ENCODE measurements at places on chromosomes 1 and 21.
A peak's percentile ranks its signal among the peaks of the same experiment; 100 is the strongest.

- no peak for DNase-seq
These were observed 306.7 kb downstream of the DSCAM start for GRCh38 chr21:40540216-40540615.

DNA sequence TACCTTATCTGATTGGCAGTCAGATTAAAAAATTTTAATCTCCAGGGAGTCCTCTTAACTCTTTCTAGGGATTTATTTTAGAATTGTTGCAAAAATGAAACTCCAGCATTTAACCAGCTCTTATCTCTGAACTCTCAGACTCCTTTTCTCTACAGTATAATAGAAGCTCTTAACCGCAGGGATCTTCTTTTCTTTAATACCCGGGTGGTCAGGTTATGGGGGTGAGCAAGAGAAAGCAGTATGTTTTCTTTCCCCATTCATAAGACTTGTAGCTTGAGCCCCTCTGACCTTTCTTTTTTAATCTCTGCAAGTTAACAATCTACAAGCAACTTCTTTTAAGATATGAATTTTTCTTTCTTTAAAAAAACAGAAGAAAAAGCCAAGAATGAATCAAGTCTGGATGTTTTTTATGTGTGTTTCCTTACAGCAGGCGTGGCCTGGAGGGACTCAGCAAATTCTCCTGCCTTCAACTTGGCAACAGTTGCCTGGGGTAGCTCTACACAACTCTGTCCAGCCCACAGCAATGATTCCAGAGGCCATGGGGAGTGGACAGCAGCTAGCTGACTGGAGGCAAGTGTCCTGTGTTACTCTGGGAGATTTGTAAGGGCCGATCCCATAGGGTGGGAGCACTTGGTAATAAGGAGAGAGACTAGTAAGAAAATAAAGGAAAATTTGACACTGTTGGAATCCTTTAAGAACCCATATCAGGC lies 13.4 kb upstream of the OLFML3 start:
- no peak for DNase-seq

DNA sequence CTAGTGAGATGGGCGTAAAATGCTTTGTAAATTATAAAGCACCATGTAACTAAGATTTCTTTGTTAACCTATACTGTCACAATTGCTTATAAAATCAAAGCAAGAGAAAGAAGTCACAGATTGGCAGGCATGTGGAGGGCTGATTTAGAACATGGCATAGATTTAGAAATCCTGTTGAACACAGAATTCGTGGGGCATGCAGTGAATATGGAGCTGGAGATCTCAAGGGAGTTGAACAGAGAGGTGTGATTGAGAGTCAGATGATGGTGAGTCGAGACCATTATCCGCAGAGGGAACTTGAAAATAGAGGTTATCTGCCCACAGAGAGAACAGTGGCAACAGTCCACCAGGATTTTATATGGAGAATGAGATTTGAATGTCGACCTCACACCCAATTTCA lies 27.6 kb downstream of the PBX1 start:
- DNase-seq, result no peak

DNA sequence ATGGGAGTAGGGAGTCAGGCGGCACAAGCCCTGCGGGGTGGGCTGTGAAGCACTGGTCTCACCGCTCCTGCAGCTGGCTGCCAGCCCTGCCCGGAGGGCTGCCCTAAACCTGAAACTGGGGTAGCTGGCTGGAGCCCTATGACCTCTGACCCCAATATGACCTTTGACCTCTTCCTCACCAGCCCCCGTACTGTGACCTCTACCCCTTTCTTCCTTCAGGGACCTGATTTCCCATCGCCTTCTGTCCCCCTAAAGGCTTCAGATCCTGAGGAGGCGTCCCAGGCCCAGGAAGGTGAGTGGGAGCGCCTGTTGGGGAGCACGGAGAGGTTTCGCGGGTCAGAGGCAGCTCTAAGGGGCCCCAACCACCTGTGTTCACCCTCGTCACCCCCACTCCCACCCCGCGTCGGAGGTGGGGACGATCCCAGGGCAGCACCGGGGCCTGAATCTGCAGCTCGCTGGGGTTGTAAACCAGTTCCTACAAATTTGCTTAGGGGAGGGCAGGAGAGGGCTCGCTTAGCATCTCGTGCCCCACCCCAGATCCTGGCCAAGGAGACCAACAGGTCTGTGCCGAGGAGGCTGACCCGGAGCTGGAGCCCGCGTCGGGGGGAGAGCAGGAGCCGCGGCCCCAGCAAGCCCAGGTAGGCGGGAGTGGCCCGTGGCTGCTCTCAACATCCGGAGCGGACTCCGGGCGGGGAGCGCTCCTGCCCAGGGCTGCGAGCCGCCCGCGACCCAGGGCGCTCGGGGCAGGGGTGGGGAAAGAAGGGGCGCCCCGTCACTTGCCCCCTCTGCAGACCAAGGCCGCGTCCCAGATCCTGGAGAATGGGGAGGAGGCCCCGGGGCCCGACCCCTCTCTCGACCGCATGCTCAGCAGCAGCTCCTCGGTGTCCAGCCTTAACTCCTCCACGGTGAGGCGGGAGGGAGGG lies 7.3 kb downstream of the SYTL1 start:
- DNase-seq, result no peak

DNA sequence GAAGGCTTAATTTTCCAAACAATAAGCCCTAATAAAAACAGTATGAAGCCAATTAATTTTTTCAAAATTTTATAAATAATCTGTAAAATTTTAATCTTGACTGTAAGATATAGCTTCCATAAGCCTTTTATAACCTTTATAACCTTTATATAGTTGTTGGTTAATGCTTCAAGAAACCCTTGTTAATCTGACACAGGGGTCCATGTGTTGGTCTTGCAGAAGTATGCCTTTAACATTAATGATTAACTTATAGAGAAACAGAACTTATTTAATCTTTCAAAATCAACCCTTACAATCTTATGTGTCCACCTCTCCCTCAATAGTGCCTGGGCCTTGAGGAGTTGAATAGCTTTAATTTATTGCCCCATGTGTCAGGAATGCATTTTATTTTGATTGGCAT lies 23.2 kb upstream of the HAO2 start:
- no peak for DNase-seq

GRCh38 chr1:204514828-204515227 lies 1.4 kb upstream of the MDM4 start:
- DNase-seq, result no peak

DNA sequence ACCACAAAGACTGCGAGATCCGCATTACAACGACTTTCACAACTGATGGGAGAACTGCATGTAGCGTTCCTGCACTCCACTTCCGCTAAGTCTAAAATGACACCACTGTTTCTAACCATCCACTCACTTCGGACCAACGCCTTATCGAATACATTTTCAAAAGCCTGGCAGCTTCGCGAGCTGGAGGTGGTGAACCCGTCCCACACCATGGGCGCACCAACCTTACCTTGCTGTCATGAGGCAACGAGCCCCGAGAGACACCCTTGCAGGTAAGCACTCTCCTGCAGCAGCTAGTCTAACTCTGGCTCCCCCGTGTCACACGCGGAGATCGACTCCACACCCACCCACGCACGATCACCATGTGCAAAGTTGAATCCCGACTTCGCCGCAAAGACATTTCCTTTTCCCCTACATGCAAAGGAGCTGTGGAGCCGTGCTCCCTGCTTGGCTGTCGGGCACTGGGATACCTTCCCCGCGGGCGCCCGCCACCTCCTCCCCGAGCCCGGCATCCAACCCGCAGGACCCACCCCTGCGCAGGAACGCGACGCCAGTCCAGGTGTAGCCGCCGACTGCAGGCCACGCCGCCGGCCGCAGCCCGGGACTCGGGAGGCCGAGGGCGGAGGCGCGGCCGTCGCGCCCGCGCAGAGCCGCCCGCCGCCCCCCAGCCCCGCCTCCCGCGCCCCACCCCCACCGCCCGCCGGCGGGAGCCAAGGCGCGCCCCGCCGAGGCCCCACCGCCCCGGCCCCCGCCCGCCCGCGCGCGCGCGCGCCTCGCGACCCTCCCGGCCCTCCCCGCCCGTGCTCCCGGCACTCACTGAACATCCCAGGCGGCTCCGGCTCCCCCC lies 629 bp downstream of the TAF5L start:
- peak; percentile 37 for DNase-seq

- no peak for DNase-seq
These were observed 56.6 kb upstream of the EDN2 start for GRCh38 chr1:41540886-41541591.

DNA sequence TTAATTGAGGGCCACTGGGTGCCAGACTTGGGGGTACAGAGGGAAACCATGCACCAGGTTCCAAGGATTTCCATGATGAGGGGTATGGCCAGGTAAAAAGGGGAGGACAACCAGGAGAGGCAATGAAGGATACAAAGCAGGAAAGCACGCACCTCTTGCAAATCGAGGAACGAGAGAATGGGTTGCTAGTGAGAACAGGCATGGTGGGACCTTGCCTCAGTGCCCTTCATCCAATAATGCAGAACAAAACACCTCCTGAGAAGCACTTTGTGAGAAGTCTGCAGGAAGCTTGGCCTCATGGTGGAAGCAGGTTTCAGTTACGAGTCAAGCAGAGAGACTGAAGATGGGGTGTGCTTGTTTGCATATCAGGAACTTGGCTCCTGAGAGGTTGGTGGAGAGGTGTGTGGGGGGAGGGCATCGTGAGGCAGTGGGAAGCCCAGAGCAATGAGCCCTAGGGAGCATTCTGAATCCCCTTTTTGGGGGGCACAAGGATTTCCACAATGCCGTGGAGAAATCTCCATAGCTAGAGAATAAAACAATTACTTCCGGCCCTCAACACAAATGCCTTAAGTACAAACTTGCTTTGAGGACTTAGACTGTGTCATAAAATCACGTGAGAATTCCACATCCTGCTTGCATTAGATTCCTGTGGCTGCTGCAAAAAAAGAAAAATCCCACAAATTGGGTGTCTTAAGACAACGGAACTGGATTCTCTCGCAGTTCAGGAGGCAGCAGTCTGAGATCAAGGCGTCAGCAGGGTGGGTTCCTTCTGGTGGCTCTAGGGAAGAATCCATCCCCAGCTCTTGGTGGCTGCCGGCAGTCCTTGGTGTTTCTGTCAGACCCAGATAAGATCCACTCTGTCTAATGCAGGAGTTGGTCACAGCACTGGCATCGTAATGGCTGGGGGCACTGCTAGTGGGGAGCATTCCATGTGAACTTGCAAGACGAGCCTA lies 54.9 kb upstream of the BACE2 start:
- DNase-seq, result no peak

GRCh38 chr1:229874136-229874535 lies 192.9 kb upstream of the GALNT2 start:
- no peak for DNase-seq

DNA sequence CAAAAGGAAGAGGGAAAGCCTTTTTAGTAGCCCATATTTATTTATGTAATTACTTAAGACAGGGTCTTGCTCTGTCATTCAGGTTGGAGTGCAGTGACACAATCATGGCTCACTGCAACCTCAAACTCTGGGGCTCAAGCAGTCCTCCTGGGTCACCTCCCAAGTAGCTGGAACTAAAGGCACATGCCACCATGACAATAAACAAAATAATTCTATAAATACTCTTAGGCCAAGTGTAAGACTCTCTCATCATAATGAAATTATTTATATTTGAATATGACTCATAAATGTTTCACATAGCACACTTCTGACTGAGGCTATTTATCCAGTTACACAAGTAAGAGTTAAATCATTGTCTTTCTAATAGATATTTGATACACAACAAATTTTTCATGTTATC lies 314.7 kb downstream of the AMY1C start:
- DNase-seq, result no peak

- DNase-seq, result no peak
These were observed 57.5 kb downstream of the MAP3K7CL start for GRCh38 chr21:29187944-29188343.

GRCh38 chr1:6123083-6123482 lies 57.0 kb downstream of the CHD5 start:
- no peak for DNase-seq

GRCh38 chr1:160779626-160780397 lies 16.2 kb upstream of the LY9 start:
- no peak for DNase-seq

- peak; percentile 47 for DNase-seq
These were observed 2.7 kb downstream of the GRHL3 start for GRCh38 chr1:24321697-24322469.

DNA sequence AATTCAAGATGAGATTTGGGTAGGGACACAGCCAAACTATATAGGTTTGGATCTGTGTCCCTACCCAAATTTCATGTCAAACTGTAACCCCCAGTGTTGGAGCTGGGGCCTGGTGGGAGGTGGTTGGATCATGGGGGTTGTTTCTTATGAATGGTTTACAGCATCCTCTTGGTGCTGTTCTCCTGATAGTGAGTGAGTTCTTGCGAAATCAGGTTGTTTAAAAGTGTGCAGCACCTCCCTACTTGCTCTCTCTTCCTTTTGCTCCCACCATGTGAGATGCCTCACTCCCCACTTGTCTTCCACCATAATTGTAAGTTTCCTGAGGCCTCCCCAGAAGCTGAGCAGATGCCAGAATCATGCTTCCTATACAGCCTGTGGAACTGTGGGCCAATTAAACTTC lies 17.3 kb downstream of the ODF2L start:
- DNase-seq, result no peak

- no peak for DNase-seq
These were observed 210.3 kb downstream of the ST6GALNAC3 start for GRCh38 chr1:76284842-76285241.

GRCh38 chr1:218336328-218336727 lies 8.8 kb upstream of the TGFB2 start:
- no peak for DNase-seq

DNA sequence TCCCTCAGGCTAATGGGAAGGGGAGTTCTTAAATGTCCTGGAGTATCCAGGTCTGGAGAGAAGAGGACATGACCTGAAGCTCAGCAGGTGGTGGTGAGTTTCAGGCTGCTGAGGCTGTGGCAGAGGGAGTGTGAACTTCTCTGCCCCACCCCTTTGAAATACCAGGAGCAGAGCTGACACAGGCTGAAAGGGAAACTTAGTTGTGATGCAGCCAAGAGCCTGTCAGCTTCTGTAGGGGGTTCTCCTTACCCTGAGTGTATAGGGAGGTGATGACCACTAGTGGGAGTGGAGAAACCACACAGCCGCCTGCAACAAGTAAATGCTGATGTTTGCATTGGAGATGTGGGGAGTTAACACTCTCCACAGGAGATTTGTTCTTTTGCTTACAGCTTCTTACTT lies 152.3 kb downstream of the FCRL5 start:
- DNase-seq, result no peak

DNA sequence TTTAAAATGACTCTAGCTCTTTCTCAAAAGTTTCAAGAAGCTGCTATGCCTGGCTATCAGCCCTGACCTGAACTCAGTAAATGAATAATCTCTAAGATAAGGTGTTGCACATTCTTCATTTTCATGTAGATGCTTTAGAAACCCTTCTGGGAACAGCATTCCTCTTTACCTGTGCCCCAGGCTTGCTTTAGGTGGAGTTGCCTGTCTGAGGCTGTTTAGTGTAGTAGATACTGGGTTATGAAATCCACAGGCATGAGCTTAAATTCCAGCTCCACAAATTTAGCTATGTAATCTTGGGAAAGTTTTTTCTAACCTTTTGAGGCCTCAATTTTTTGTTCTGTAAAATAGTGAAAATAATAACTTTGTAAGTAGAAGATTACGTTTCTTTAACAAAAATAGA lies 41.6 kb downstream of the ATP6V1G3 start:
- no peak for DNase-seq

- no peak for DNase-seq
These were observed 415.9 kb downstream of the PTPRC start for GRCh38 chr1:199054694-199055093.

Measured in T-helper 22 cell (primary cell).